GOT3 (cell line): ENCODE measurements at places on chromosomes 11 and 22.

DNA sequence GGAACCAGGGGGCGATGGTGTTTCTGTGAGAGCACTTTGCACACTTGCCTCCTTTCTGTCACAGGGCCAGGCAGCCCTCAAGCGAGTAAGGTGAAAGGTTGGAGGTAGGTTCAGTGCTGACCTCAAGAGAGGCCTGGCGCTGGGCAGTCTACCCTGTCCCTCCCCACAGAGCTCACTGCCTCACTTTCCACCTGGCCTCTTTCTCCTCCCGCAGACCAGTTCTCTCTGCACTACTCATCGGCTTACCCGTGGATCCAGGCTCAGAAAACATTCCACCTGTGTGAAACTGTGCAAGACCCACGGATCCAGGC is 16.8 kb downstream of the APOL5 start:
- no peak for DNase-seq

- DNase-seq = no peak
Measured at GRCh38 chr11:45568049-45568448, 97.4 kb downstream of the CHST1 start.

DNA sequence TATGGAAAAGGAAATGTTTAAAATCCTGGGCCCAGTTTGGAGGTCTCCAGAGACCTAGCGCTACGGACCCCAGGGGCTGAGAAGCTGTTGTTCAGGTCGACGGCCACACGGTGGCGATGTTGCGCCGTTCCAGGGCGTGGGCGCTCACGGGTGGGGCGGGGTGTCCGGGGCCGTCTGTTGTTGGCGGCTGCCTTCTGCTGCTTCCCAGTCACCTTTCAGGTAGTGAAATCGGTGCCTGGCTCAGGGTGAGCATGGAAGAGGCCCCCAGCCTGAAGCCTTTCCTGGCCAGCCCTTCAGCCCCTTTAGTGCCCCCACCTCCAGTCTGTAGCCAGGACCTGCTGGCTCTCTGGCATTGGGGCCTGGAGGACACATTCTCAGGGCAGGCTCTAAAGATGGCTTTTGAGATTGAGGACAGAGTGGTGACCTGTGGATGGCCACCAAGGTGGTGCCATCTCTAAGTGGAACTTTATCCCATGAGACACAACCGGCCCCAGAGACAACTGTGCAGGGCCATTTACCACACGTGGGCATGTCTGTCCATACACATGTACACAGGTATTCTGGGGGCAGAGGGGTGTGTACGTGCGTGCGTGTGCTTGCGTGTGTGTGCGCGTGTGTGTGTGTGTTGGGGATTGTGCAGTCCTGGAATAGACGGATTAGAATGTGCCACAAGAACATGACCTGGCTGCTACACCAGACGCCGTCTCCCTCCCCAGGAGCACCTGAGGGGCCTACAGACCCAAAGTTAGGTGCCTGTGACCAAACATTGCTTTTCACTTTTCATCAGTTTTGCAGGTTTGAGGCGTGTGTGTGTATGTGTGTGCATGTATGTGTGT is 53.8 kb downstream of the ST14 start:
- no peak for DNase-seq

GRCh38 chr11:17508306-17508705 is 31.7 kb upstream of the ABCC8 start:
- no peak for DNase-seq

DNA sequence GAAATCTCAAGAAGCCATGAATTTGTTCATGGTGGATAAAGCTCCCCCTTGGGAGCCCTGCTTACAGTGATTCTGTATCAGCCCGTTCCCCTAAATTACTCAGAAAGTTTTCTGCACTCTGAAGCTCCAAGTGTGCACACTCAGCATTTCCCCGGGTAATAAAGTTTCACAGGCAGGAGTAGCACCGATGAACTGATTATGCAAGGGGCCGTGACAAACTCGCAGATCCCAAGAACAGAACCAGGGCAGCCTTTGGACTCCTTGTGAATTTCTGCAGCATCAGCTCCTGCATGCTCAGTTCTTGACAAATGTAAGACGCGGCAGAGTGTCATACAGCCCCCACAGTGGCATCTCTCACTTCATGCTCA is 73.5 kb downstream of the COMMD9 start:
- DNase-seq = no peak
